Smooth muscle cell of the umbilical artery (primary cell): ENCODE measurements at places on chromosomes 1 and 21. TPM values are rescaled to one million over a fixed set of nuclear protein-coding genes. Genes with fewer than 3 reads are reported as not detected.

The OR2T6 gene
- total RNA-seq, result not detected in 2 replicates

The CCDC30 gene
- 0.69 and 0.89 TPM in 2 replicates for total RNA-seq

The COL11A1 gene
- total RNA-seq, result 346 and 376 TPM in 2 replicates

The PLPPR4 gene
- under 0.01 TPM in 1 of 2 replicates, not detected in the other for total RNA-seq

The BCL10 gene
- 19.0 and 23.7 TPM in 2 replicates for total RNA-seq

The NPPA gene
- total RNA-seq, result not detected in 2 replicates

The NBPF11 gene
- 4.5 and 7.0 TPM in 2 replicates for total RNA-seq

The HCN3 gene
- 0.69 and 1.2 TPM in 2 replicates for total RNA-seq

The ACKR1 gene
- total RNA-seq, result not detected in 2 replicates

The REG4 gene
- total RNA-seq, result not detected in 2 replicates

The KCNH1 gene
- total RNA-seq, result 0.14 and 1.5 TPM in 2 replicates

The ESPN gene
- total RNA-seq, result 0.05 TPM in 1 of 2 replicates, not detected in the other

The LCE1E gene
- total RNA-seq, result 0.42 TPM in 1 of 2 replicates, not detected in the other

The FMO5 gene
- total RNA-seq, result 0.32 and 1.5 TPM in 2 replicates

The PRKAB2 gene
- total RNA-seq, result 16.0 and 22.4 TPM in 2 replicates

The SYCP1 gene
- total RNA-seq, result not detected in 2 replicates

The TNFAIP8L2 gene
- not detected in 2 replicates for total RNA-seq

The ELOVL1 gene
- total RNA-seq, result 23.2 and 53.9 TPM in 2 replicates

The PTPRC gene
- under 0.01 TPM in 1 of 2 replicates, not detected in the other for total RNA-seq

The DCST1 gene
- total RNA-seq, result not detected in 2 replicates

The NBPF6 gene
- not detected in 2 replicates for total RNA-seq

The CHRM3 gene
- 0.59 and 2.8 TPM in 2 replicates for total RNA-seq

The SPRR2B gene
- not detected in 2 replicates for total RNA-seq
